ENCODE measurements at places on chromosomes 1 and 21. TPM values are rescaled to one million over a fixed set of nuclear protein-coding genes. Genes with fewer than 3 reads are reported as not detected.

GRCh38 chr21:31887391-31887841, 14.6 kb downstream of the HUNK start:
- no peak for DNase-seq

- DNase-seq = no peak
Measured at GRCh38 chr1:175222296-175222938, 29.8 kb upstream of the KIAA0040 start.

ITLN1 gene
- not detected for total RNA-seq

GRCh38 chr1:155977690-155978324, 540 bp downstream of the ARHGEF2 start:
- DNase-seq = no peak

- DNase-seq = no peak
Measured at GRCh38 chr21:25871566-25871965, 136.8 kb downstream of the GABPA start.

DNA sequence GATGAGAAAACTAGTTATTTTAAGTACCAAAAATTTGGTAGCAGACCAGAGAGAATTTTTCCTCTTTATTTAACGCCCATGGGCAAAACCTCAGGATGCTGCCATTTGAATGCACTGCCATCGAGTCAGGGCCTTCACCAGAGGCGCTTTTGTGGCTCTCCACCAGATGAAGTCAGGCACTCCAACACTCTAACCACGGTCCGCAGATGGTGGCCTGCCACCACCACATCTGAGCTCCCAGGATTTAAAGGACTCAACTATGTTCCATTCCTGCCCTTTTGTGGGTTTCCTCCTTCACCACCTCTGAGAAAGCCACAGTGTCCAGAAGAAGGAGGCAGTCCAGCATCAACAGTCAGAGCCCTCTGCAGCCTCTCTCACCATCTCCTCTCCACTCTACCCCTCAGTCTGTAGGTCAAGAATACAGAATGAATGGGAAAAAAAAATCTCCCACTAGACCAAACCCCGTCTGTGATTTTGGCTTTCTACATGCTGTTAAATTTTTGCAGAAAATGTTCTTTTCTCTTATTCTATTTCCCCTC, 647.4 kb downstream of the USP25 start:
- DNase-seq = peak; percentile 73

ZFP69 gene
- total RNA-seq = 4.4 TPM

RGS21 gene
- not detected for total RNA-seq

GRCh38 chr1:160421881-160422280, 21.5 kb downstream of the VANGL2 start:
- DNase-seq = no peak

DNA sequence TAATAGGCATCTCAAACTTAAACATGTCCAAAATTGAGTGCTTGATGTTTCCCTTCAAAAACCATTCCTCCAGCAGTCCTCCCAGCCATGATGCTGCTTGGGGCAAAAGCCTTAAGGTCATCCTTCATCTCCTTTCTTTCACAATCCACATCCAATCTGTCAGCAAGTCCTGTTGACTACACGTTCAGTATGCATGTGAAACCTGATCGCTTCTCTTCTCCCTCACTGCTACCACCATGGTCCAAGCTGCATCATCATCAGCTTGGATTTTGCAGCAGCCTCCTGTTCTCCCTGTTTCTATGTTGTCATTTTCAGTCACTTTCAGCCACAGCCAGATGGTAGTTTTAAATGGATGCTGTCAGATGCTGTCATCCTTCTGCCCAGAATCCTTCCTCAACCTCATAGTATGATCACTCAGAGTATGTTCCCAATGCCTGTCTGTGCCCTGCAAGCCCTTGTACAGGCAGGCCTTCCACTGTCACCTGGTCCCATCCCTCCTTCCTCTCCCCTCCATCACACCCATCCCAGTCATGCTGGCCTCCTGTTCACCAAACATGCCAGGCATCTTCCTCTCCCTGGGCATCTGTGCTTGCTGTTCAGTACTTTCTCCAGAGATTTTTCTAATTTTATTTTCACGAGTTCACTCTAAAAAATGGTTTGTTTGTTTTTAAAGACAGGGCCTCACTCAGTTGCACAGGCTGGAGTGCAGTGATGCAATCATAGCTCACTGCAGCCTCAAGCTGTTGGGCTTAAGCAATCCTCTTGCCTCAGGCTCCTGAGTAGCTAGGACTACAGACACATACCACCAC, 66.0 kb downstream of the SYDE2 start:
- no peak for DNase-seq

NR1I3 gene
- total RNA-seq = not detected

MTMR11 gene
- 5.6 TPM for total RNA-seq

- DNase-seq = peak; percentile 91
Measured at GRCh38 chr1:8373581-8374241, 55.8 kb downstream of the SLC45A1 start.

DNA sequence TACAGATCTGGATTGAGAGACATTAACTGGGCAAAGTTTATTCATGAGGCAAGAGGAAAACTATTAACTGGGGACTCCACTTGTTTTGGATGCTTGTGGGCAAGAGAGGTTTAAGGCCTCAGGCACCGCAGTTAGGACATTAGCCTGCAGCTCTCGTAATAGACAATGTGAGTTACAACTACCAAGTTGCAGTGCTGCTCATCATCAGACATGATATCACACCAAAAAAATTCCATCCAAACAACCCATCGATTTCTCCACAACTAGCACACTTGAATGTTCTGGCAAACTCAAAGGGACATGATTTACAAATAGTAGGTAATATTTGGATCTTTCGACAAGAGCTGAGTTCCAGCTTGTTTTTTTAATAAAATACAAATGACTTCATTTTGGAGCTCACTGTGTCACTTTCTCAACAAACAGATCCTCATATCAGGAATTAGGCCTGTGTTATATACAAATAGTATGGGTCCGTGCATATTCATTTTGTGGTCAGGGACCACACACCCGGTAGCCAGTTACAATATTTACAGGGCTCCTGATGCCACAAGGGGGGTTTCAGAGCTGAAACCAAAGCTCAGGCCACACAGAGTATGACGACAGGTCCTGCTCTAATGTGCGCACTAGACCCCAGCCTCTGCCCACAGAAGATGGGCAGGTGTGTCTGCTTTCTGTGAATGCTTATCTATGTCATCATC, 128.0 kb downstream of the TGFBR3 start:
- DNase-seq = peak; percentile 43

CRB1 gene
- 0.26 TPM for total RNA-seq

- DNase-seq = no peak
Measured at GRCh38 chr1:54834007-54834541, 33.0 kb upstream of the TTC22 start.

SPRR2B gene
- not detected for total RNA-seq

LRRN2 gene
- 0.26 TPM for total RNA-seq

DNA sequence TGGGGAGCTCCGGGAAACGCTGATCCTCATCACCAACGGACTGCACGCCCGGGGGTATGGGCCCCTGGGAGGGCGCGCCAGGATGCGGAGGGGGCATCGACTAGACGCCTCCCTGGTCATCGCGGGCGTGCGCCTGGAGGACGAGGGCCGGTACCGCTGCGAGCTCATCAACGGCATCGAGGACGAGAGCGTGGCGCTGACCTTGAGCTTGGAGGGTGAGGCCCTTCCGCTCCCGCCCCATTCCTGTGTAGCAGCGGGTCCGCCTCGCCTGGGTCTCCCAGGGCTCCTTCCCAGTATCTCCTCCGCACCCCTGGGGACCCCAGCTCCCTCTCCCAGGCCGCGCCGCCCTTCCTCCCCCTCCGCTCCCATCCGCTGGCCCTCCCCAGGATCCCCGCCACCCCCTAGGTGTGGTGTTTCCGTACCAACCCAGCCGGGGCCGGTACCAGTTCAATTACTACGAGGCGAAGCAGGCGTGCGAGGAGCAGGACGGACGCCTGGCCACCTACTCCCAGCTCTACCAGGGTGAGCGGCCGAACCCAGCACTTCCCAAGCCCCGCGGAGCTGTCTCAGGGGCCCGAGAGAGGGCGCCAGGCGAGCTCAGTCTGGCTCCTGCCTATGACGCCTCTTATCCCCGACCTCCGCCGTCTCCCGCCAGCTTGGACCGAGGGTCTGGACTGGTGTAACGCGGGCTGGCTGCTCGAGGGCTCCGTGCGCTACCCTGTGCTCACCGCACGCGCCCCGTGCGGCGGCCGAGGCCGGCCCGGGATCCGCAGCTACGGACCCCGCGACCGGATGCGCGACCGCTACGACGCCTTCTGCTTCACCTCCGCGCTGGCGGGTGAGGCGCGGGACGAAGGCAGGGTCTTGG, 5.0 kb downstream of the HAPLN2 start:
- peak; percentile 28 for DNase-seq

PTCH2 gene
- 0.50 TPM for total RNA-seq

DNA sequence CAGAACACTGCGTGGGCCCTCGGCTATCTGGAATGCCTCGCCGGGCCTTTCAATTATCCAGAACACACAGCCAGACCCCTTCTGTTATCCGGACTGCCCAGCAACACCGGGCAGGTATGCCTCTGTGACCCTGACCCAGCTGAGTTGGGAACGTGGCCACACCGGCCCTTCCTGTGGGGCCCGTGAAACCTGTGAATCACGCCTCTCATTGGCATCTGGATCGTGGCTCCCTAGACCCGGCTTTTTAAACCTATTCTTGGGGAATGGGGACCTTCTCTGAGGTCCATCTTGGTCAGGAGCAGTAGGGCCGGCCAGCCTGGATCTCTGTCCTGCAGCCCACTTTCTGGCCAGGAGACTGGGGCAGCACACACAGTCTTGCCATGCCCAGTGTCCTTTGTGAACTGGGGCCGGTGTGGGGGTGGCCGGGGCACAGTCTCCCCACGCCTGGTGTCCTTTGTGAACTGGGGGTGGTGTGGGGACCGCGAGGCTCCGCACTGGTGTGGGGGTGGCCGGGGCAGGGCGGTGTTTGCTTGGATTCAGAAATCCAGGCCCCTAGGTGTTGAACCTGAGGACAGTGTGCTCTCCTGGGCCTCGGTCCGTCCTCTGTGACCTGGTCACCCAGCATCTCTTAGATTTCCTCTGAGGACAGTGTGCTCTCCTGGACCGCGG, 11.1 kb downstream of the COL18A1 start:
- DNase-seq = no peak

DNA sequence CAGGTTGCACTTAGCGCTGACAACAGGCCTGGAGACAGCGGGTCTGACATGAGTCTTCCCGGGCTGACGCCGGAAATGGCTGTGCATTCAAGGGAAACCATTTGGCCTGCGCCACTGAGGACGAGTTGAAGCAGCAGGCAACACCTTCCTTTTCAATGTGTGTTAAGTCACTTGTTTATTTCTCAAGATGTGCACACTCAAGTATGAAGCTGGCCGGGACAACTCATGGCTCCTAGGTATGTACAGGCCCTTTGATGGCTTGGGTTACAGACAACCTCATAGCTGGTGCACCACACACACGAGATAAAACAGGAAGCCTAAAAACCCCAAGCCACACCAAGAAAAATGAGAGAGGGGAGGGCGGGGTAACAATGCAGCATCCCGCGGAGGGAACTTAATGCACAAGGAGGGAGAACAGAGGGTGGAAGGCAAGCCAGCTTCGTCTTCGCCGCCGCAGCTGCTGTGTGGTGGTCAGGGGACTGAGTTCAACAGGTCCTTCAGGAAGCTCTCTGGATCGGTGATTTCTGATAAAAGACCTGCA, 118.0 kb upstream of the IFFO2 start:
- no peak for DNase-seq

GRCh38 chr1:175976865-175977642, 230.0 kb downstream of the COP1 start:
- DNase-seq = peak; percentile 54

DNA sequence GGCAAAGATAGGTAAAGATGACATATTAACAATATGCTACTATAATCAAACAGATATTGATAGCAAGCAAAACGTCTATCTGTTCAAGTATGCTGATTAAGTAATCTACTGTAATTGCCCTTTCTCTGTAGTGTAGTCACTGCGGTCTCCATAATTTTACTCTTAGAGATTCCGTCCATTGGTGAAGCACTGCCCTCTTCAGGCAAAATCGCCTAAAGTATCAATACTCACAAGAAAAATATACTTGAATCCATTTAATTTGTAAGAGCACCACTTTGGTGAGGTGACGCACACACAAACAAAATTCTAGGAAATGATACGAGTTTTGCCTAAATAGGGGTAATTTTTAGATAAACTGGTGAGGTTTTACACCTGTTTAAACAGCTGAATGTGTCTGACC, 434.6 kb upstream of the CHRM3 start:
- peak; percentile 61 for DNase-seq

- no peak for DNase-seq
Measured at GRCh38 chr1:36448530-36449056, 1.7 kb downstream of the OSCP1 start.

DNA sequence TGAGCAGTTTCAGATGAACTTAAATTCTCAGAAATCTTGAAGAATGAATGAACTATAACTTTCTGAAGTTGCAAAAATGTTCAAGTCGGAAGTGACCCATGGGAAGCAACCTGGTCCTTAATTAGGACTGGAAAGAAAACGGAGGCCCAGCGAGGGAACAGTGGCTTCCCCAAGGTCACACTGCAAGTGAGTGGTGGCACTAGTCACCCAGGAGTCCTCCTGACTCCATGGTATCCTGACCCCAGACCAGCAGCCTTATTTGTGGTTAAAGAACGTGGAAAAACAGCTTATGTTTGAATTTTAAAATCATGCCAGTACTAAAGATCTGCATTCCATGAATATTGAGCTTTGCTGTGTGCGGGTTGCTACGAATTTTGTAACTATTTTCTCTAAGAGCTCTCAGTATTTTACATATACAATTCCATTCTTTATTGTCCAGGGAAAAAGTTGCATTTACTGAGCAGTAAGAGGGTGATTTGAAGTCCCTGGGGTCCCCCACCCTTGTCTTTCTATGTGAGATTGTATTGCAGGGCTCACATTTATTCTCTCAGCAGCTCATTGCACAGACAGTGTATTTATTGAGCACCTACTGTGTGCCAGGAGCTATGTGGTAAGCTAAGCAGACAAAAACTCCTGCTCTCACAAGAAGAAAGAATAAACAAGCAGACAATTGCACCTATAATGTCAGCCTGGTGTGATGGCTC, 61.6 kb upstream of the ATP5PO start:
- DNase-seq = no peak

CLCA2 gene
- 3.5 TPM for total RNA-seq

NES gene
- total RNA-seq = 87.4 TPM

GRCh38 chr1:39352881-39353280, 138.6 kb upstream of the BMP8A start:
- DNase-seq = no peak

CSTB gene
- total RNA-seq = 24.8 TPM

DNA sequence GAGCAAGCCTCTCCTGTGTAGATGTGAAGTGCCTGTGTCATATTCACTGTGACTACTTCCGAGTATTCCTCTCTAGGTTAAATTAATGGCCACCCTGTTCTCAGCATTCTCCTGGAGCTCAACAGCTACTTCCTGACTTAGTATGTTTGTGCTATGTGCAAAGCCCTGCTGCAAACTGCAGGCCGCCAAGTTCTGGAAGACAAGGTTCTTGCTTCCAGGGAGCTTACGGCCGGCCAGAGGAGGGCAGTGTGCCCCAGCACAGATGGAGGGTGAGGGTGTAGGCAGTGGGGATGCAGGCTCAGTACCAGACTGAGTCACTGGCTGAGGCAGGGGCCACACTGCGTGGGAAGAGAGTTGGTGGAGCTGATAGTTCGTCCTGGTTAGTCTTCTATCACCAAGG, 43.2 kb downstream of the ELK4 start:
- DNase-seq = peak; percentile 70

C1orf185 gene
- total RNA-seq = not detected

AVPR1B gene
- not detected for total RNA-seq

FCER1G gene
- not detected for total RNA-seq

KRTAP6-1 gene
- total RNA-seq = not detected

ZNF687 gene
- 8.2 TPM for total RNA-seq
